Lung (tissue), 17 donors: ENCODE measurements at places on chromosomes 5 and 9.

- DNase-seq: no peak
- H3K27ac ChIP-seq: peak overlapping the region; percentile 86
- peaks cover 3% of the 10 kb centered on the region for H3K4me1 ChIP-seq
- H3K4me3 ChIP-seq: peak overlapping the region; percentile 93
- peaks cover 25% of the 10 kb centered on the region for H3K36me3 ChIP-seq
These were observed 558 bp downstream of the GRPEL2 start for GRCh38 chr5:149345892-149346222.

GRCh38 chr9:19554529-19554928, 145.7 kb downstream of the ACER2 start:
- H3K36me3 ChIP-seq: no peaks in the 10 kb centered on the region
- H3K4me3 ChIP-seq: no peak overlapping the region
- no peak for DNase-seq

DNA sequence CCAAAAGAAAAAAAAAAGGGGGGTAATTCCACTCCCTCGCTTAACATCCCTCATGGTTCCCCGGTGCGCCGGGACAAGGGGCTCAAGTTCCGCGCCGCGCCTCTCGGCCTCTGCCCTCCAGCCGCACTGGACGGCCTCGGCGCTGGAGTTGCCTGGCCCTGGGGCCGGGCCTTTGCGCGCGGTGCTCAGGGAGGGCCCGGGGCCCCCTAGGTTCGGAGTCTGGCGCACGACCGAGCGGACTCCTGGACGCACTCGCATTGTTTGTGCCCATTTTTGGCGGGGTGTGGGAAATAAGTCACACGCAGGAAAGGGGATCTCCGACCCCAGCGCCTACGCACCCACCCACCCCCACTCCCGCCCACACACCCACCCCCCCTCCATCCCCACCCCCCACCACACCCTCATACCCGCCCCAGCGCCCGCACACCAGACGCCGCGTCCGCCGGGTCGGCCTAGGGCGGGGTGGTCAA, 381 bp downstream of the MED22 start:
- peaks cover 54% of the 10 kb centered on the region for H3K36me3 ChIP-seq
- peak overlapping the region; percentile 66 for H3K27ac ChIP-seq
- H3K27me3 ChIP-seq: no peaks in the 10 kb centered on the region
- H3K4me1 ChIP-seq: peaks cover 14% of the 10 kb centered on the region
- no peak for DNase-seq

- H3K27me3 ChIP-seq: no peaks in the 10 kb centered on the region
- peaks cover 3% of the 10 kb centered on the region for H3K36me3 ChIP-seq
- no peak overlapping the region for H3K27ac ChIP-seq
- H3K4me1 ChIP-seq: peaks cover 19% of the 10 kb centered on the region
These were observed 76.7 kb downstream of the ITGA1 start for GRCh38 chr5:52864371-52864770.

GRCh38 chr5:134026521-134027287, 21.9 kb upstream of the VDAC1 start:
- H3K4me1 ChIP-seq: no peaks in the 10 kb centered on the region
- H3K27ac ChIP-seq: no peak overlapping the region
- no peak overlapping the region for H3K4me3 ChIP-seq
- no peaks in the 10 kb centered on the region for H3K27me3 ChIP-seq
- no peaks in the 10 kb centered on the region for H3K36me3 ChIP-seq
- peak; percentile 33 for DNase-seq
